ENCODE measurements at places on chromosomes 1 and 21.

GRCh38 chr1:147389532-147390184 lies 147.2 kb downstream of the CHD1L start:
- peak; percentile 9 for DNase-seq

DNA sequence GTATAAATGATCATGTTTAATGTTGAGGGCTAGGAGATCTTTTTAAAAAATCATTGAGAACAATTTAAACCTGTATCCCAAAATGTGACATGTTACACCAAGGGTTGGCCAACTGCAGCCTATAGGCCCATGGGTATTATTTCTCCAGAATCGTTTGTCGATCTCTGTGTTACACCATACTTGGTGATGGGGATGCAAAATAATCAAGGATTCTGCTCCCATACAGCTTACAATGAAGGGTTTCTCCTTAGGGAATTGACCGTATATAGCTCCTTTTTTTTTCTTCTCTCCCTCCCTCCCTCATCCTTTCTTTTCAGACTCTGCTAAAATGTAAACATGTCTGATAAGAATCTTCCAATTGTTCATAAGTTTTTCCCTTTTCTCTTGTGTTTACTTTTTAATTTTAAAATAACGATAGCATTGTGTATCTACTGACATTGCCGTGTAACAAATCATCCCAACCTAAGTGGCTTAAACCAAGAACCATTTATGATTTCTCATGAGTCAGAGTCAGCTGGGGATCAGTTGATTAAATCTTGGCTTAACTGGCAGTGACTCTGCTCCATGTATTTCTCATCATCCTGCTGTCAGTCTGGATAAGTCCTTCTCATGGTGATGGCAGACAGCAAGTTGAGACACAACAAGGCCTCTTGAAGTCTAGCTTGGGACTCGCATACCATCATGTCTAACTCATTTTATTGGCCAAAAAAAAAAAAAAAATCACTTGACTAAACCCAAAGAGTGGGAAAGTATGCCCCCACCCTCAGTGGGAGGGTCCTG lies 48.0 kb downstream of the MARK1 start:
- DNase-seq: no peak

DNA sequence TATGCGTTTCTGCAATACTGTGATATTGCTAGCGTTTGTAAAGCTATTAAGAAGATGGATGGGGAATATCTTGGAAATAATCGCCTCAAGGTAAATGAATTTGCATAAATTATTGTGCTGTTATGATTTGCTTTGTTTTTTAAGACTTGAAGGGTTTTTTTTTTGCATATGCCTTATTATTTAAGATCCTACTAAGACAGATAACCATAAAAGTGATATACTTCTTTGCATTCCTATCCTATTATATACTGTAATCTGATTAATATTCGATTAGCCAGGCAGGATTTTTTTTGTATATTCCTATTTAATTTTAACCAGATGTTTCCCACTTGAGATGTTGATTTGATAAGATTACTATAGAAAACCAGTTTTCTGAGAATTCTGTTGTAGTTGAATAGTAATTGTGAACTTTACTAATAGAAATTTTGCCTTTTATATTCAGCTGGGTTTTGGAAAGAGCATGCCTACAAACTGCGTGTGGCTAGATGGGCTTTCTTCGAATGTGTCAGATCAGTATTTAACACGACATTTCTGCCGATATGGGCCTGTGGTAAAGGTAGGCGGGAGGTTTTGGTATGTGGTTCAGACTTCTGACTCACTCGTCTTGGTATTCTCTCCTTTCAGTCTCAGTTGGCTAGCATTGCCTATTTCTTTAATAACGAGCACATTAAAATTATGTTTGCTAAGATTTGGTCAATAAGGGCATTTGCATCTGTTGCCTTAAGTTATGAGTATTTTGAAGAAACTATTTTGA lies 56.8 kb downstream of the ZBTB17 start:
- DNase-seq: peak; percentile 87

DNA sequence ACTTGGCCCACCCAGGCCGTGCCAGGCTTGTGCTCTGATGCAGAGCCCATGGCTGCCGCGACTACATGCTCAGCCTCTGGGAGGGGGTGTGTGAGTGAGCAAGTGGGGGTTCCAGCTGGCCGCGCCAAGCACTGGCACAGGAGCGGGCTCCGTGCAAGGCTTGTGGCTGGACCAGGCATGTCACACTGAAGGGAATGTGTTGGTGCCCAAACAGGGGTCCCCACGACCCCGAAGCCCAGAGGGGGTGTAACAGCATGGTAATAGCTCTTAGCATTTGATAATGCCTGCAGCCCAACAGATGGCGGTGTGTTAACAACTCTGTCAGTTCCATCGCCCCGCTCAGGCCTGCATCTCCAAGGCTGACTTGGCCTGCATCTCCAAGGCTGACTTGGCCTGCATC lies 38.3 kb upstream of the CD46 start:
- no peak for DNase-seq

GRCh38 chr1:223731133-223731770 lies 18.9 kb downstream of the CAPN2 start:
- DNase-seq: peak; percentile 40

DNA sequence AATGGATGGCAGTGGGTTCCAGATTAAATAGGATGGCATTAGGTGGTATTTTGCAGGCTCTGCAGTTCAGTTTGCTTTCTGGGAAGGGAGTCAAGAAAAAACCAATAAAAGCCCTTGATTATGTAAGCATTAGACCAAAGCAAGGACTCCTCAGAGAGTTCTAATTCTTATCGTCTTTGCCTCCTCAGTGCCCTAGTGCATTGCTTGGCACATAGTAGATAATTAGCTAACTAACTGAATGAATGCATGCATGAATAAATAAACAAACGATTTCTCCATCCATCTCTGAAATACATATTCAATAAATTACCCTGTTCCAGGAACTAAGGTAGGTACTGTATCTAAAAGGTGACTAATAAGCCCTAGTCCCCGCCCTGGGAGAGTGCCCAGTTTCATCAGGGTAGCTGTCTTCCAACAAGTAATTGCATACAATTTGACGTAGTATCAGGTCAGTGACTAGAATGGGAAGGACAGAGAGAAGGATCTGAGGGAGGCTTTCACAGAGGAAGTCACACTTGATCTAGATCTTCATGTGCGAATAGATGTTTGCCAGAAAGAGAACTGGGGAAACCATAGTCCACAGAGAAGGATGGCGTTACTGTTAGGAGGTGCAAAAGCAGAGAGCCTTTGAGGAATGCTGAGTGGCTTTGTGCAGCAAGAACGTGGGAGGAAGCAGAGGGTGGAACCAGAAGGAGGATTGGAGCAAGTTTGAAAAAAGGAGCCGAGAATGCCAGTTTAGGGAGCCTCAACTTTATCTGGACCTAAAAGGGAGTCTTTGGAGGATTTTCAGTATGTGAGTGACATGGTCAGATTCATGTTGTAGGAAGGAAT lies 111.4 kb downstream of the TBX19 start:
- no peak for DNase-seq

DNA sequence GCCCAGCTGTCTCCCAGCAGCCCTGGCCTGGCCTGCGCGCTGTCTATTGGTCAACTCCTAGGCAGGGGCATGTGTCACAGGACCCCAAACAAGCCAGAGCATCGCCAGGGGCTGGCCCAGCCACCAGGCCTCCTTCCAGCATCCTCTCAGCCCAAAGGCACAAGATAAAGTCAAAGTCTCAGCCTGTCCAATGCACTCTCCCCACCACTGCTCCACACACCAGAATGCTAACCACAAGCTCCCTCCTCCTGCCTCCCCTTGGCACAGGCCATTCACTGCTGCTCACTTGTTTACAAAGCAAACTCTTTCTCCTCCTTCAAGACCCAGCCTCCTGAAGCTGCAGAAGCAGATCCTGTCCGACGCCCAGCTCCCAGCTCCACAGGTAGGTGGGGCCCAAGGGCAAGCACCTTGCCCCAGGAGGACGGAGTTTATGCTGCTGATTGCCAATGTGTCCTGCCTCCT lies 133.4 kb downstream of the DMRTB1 start:
- peak; percentile 64 for DNase-seq

- DNase-seq: no peak
Observed at GRCh38 chr21:42539342-42539741, 25.7 kb downstream of the SLC37A1 start.

GRCh38 chr21:37245151-37245550 lies 22.0 kb downstream of the VPS26C start:
- DNase-seq: no peak

DNA sequence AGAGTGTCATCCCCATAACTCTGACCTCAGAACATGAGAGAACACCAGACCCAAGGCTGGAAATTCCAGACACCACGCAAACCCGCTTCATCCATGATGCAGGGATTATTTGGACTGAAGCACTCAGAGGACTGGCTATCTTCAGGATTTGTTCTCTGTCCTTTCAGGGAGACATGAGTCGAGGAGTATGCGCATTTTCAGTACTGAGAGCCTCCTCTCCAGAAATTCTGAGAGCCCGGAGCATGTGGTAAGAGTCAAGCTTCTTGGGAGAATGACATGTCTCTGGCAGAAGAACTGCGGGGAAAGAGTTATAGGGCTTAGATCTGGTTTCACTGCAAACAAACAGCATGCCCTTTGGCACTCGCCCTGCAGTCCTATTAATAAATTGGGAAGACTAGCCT lies 6.9 kb downstream of the LAX1 start:
- DNase-seq: no peak

DNA sequence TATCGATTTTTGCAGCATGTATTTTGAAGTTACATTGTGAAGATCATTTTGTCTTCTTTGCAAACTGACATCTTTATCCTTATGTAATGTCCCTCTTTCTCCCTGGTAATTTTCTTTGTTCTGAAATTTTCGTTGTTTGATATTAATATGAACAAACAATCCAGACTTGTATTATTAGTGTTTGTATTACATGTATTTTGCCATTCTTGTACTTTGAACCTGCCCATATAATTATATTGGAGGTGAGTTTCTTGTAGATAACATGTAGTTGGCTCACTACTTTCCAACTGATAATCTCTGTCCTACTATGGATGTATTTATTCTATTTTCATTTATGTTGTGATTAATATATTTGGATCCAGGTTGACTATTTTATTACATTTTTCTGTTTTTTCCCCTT lies 27.1 kb downstream of the OBSCN start:
- no peak for DNase-seq

GRCh38 chr1:94401206-94401605 lies 17.0 kb upstream of the ABCD3 start:
- no peak for DNase-seq

DNA sequence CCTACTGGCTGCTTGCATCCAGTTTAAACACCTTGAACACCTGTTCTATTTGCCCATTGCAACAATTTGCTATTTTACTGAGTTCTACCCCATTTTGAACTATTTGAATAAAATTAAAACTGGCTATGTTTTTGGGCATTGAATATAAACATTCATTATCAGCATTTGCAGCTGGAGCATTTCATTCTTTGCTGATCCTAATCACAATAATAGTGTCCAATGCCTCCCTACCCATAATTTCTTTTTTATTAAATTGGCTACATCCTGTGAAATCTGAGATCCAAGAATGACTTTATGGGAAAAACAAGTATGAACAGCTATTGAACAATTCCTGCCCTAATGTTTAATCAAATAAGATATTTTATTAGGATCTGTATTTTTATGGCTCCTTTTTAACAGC lies 447.9 kb downstream of the PLA2G4A start:
- no peak for DNase-seq

DNA sequence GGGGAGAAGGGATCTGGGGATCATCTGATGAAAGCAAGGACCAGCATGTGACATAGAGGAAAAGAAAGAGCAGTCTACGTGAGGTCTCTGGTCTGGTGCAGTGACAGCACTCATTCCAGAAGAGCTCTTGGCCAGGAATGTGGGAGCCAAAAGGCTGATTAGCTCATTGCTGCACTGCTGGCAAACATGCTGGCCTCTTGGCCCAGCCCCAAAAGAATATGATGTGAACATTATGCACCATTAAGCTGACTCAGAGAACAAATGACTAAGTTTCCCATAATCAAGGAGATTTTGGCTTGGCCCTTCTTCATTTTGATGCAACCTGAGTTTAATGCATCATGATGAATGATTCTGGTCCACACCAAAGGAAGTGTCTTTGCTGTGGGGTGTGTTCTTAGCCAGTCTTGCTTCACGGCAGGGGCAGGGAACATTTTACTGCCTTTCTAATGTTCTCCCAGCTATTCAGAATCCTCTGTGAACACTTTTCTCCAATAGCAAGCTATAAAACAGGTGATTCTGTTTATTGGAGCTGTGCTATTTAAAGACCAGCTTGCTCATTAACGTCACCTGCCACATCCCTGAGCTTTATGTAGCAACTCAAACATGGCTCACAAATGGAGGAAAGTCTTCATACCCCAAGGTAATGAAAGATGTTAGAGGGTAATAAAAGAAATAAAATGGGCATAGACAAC lies 55.1 kb downstream of the PCBP3 start:
- DNase-seq: peak; percentile 81

GRCh38 chr1:165431079-165431478 lies 13.8 kb downstream of the RXRG start:
- DNase-seq: no peak

DNA sequence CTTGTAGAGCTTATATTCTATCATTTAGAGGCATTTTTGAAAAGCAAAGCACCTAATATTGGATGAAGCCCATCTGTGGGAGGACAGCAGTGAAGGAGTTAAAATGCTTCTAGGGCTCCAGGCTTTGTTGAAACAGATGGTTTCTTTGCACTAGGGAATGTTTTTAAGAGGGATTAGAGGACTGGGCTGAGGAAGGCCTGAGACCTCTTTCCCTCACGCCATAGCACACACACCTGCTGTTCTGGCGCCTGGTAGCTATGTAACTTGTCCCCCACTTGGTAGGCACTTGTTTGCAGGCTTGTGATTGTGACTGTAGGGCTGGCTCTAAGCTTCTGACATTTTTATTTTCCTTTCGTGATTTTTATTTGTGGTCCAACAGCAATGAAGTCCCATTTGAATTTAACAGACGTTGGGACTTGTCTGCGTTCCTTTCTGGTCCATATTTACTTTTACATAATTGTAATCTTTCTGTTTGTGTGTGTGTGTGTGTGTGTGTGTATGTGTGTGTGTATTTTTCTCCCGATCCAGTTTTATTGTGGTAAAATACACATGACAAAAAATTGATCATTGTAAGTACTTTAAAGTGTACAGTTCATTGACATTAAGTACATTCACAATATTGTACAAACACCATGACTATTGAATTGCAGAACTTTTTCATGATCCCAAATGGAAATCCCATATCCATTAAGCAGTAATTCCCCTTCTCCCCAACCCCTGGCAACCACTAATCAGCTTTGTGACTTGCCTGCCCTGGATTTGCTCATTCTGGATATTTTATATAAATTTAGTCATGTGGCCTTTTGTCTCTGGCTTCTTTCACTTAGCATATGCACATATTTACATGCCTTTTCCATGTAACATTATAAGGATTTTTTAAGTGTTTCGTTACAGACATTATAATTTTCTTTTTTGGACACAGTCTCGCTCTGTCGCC lies 33.5 kb upstream of the MACF1 start:
- no peak for DNase-seq

DNA sequence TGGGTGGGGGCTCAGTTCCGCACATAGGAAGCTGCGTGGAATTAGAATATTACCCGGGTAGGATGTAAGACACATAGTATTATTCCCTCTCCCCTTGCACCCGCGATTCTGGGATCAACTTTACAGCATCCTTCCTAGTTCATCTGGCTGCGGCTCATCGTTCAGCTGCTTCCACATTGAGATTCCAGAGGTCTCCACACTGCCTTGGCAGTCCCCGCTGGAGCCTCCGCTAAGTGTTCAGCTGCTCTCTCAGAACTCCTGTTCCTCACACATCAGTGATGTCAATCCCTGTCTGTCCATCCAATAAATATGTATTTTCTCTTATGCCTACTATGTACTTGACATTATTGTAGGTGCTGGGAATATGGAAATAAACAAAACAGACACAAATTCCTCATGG lies 135.6 kb upstream of the SYT6 start:
- DNase-seq: no peak

Measured in NCI-H226 (cell line).